DMS79 (cell line): ENCODE measurements at places on chromosomes 5 and 9.
A peak's percentile ranks its signal among the peaks of the same experiment; 100 is the strongest.

DNA sequence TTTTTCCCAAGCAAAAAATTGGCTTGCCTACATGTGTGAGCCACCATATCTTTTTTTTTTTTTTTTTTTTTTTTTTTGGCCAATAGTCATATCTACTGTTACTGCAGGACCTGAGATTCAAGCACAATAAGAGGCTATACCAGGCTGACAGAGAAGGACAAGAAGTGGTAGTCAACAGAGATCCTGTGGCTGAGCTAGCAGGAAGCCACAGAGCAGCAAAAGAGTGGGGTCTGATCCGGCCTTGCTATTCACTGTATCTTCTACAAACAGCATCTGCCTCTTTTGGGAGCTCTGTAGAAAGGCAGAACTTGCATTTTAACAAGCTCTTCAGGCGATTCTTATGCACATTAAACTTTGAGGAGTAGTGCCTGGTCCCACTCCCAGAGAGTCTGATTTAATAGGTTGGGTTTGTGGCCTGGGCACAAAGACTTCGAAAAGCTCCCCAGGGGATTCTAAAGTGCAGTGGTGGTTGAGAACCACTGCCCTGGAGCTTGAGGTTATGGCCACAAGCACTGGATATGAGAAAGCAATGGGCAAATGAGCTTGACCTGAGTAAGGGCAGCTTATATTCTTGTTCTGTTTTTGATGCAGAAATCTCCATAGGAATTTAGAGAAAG lies 162.8 kb downstream of the PIK3R1 start:
- DNase-seq = peak; percentile 44

DNA sequence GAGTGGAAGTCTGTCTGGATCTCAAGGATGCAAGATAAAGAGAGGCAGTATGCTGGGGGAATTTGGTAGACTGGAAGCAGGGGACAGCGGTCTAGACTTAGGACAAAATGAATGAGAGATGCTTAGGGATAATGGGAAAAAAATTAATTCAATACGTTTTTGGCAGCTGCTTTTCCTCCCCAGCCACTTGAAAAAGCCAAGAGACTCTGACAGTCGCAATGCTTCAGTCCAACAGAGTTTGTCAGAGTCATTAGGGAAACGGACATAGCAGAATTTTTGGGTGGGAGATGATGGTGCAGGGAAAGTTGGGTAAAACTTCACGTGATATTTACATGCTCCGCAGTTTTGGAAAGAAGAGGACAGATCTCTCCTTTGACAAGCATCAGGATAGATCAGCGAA lies 129.7 kb downstream of the GOLPH3 start:
- no peak for DNase-seq

GRCh38 chr9:88460587-88461332 lies 72.5 kb downstream of the SPIN1 start:
- DNase-seq = no peak

GRCh38 chr5:68196876-68197275 lies 18.7 kb upstream of the PIK3R1 start:
- no peak for DNase-seq

GRCh38 chr9:87581513-87581912 lies 83.8 kb downstream of the DAPK1 start:
- no peak for DNase-seq

DNA sequence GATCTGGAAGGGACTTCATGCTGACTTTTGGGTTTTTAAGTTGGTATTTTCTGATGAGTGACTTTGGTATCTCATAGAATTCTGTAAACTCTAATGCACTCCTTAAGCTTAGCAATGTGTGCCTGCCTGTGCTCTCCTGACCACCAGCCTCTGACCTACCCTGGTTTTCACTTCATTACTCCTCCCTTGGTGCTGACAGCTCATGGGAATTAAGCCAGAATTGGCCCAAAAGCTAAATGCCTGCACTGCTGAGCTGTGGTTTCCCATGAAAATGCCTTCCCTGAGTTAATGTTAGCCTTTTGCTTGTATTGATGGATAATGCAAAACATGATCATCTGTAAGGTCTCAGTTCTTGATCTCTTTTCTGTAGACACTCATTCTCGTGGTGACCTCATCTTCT lies 308.0 kb downstream of the DOCK8 start:
- DNase-seq = no peak

- no peak for DNase-seq
These were observed 198.1 kb downstream of the SYK start for GRCh38 chr9:90999425-91000397.

GRCh38 chr5:136205941-136206340 lies 13.0 kb upstream of the SMIM32 start:
- DNase-seq = no peak

GRCh38 chr5:181217803-181218062 lies 5.3 kb upstream of the TRIM41 start:
- DNase-seq = no peak
